ENCODE measurements at places on chromosomes 16 and 17. TPM values are rescaled to one million over a fixed set of nuclear protein-coding genes. Genes with fewer than 3 reads are reported as not detected.

- no peak for DNase-seq
These were observed 5.7 kb downstream of the BECN1 start for GRCh38 chr17:42818379-42818778.

DNA sequence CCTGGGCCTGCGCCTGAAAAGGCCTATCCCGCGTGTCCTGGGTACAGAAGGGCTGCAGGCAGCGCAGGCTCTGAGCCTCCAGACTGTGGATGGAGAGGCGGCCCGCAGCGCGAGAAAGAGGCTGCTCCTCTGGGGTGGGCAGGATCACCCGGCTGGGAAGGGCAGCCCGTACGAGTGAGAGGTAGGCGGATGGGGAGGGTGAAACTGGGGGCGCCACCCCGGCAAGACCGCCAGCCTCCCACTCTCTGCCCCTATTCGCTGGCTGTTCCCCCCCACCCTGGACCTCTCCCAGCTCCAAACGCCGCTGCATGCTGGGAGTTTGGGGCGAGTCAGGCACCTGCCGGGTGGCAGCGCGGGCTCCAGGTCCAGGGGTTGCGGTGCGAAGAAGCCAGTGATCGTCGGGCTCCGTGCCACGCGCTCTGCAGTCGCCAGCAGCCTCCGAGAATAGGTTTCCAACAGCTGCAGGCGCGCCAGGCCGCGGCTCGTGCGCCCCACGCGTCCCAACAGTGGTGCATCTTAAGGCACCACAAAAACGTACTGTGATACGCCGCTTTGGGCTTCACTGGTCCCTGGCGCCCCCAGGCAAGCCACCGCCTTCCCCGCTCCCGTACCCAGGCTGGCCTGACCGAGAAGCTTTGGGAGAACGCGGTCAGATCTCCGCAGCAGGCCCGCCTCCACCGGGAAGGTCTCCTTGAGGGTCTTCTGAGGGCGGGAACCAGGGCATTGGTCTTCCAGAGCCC is 1.1 kb downstream of the NOXO1 start:
- DNase-seq = no peak

GRCh38 chr17:34865716-34866115 is 95.5 kb downstream of the CCT6B start:
- no peak for DNase-seq

DNA sequence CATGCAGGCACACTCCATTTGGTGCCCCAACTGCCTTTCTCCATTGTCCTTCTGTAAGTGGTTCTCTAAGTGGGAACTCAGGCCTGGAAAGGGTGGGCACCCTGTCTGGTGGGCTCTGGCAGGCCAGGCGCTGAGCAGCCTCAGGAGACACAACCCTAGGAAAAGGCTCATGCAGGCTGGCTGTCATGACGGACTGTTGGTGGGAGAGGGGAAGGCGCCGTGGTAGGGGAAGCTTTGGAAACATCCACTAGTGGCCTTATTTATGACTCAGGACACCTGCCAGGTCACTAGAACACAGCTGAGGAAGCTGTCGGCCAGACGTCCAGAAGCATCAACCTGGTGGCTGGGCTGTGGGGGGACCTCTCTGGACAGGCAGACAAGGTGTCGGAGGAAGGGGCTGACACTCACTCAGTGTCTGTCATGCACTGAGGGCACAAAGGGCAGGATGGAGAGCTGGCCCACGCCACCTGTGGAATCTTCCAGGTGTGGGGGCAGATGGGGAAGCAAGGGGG is 216.0 kb downstream of the SEC14L1 start:
- no peak for DNase-seq

DNA sequence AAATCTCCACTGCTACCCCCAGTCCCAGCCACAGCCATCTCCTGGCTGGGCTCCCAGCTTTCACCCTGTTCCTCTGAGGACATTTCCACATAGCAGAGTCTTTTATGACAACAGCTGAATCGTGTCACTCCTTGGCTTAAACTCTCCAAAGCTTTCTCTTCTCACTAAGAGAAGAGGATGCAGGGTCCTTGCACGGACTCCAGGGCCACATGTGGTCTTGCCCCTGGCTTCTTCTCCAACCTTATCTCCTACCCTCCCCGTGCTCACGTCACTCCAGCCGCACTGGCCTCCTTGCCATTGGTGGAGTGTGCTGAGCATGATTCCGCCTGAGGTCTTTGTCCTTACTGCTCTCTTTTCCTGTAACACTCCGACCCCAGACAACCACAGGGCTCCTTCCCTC is 39.9 kb upstream of the CCDC182 start:
- DNase-seq = peak; percentile 80

GRCh38 chr16:84182104-84182503 is 4.8 kb downstream of the TAF1C start:
- DNase-seq = no peak

GRCh38 chr17:6681671-6682070 is 30.1 kb downstream of the C17orf100 start:
- no peak for DNase-seq

- no peak for DNase-seq
These were observed 2.8 kb downstream of the XYLT2 start for GRCh38 chr17:50348522-50349242.

DNA sequence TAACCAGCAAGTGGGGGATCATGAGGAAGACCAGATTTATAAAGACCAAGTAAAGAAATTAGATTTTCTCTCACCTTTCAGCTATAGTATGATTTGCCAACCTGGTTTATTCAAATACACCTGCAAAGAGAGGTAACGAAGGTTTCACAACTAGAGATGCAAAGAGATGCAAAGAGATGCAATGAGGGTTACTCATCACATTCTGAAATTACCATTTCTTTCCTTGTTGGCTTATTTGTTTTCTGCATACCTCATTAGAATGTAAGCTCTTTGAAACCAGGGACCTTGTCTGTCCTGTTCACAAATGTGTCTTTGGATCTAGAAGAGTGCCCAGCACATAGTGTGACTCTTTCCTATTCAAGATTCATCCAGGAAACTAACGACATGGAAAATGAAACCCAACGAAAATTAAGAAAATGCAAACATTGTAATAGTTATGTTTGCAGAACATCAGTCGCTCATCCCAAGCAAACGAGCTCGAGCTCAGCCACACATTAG is 9.0 kb upstream of the LONP2 start:
- DNase-seq = no peak

DNA sequence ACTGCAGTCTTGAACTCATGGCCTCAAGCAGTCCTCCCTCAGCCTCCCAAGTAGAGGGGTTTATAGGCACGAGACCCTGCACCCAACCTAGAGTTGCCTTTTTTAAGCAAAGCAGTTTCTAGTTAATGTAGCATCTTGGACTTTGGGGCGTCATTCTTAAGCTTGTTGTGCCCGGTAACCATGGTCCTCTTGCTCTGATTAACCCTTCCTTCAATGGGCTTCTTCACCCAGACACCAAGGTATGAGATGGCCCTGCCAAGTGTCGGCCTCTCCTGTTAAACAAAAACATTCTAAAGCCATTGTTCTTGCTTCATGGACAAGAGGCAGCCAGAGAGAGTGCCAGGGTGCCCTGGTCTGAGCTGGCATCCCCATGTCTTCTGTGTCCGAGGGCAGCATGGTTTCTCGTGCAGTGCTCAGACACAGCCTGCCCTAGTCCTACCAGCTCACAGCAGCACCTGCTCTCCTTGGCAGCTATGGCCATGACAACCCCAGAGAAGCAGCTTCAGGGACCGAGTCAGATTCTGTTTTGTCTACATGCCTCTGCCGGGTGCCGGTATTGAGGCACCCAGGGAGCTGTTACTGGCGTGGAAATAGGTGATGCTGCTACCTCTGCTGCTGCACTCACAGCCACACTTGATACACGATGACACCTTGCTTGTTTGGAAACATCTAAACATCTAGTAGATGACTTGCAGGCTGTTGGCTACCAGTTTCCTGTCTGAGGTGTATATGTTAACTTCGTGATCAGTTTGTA is 3.3 kb downstream of the RPL13 start:
- DNase-seq = no peak

DNA sequence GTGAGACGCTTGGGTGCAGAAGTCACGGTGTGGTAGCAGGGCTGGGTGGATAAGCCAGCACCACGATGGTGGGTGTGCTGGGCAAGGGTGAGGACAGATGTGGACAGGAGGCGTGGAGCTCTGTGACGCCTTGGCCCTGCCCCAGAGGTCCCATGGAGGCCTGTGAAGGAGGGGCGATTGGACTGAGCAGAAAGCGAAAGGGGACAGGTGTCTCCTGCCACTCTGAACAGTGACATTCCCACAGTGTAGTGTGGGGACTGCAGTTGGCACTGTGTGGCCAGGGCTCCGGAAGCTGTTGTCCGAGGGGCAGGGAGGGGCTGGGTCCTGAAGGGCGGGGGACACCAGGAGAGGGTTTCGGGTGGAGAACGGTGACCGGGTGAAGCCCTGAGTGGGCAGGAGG is 7.3 kb downstream of the TBC1D24 start:
- no peak for DNase-seq

DNA sequence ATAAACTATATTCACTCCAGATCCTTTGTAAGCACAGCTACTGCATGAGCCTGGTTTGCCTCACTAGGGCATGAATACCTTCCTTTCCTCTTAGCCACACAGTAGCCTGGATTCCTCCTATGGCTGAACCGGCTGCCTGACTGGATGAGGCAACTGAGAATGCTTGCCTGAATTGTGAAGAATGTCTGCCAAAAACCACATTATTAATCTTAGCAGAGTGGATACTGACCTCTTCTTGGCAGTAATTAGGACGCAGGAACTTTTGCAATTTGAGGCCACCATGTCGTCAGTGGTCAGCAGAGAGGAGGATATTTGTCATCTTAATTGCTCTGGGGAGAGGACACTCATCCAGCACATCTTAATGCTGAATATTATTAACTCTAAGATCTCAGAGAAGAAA is 651.8 kb upstream of the GOT2 start:
- peak; percentile 46 for DNase-seq

Gene MYH13
- polyA plus RNA-seq = 0.17 TPM

Gene SPG7
- 98.7 TPM for polyA plus RNA-seq

Gene ENPP7
- 5.2 TPM for polyA plus RNA-seq

Gene TMEM114
- 0.18 TPM for polyA plus RNA-seq

All from renal cortex interstitium (tissue), 15 donors.